ENCODE measurements at places on chromosomes 3 and 15.

GRCh38 chr3:119778811-119779210 is 3.1 kb upstream of the NR1I2 start:
- no peak for DNase-seq

DNA sequence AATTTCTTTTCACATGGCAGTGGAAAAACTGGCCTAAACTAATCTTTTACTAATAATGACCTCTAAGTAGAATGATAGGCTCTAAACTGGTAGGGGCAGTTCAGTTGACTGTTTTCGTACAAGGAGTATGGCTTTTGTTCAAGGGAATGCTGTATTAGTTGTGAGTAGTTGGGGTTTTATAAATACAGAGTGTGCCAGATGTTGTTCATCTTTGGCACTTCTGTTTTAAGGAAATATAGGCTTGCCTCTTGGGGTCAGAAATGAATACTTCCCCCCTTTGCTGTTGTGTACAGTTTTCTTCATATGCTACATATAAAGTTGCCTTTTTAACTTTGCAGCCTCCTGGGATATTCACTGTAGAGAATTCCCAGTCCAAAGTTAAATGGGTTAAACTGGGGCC is 181.0 kb upstream of the CGNL1 start:
- DNase-seq, result no peak

GRCh38 chr3:195738274-195739044 is 17.7 kb downstream of the MUC20 start:
- no peak for DNase-seq

DNA sequence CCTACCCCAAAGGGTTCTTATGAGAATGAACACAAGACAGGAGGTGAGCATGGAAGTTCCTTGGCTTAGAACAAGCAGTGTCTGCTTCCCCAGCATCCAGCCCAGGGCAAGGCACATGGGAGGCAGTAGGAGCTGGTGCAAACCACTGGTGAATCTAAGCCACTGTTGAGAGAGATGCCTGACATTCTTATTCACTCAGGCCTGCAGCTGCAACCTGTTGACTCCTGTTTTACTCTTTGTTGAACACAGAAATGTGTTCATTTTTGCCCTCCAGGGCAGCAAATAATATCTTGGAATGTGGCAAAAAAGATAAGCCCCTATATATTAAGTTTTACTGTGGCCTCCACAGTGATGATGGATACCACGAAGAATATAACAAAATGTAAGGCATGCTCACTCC is 8.9 kb upstream of the PAK6 start:
- no peak for DNase-seq

- no peak for DNase-seq
Observed at GRCh38 chr15:26126070-26126469, 262.9 kb upstream of the ATP10A start.

All from stimulated activated CD4-positive, alpha-beta T cell treated with anti-CD3 and anti-CD28 coated beads, Interleukin-15, amount 100 ng/mL, for 24 hours (primary cell).